Vagina (tissue), 2 donors: ENCODE measurements at places on chromosomes 1 and 21.

- no peak for DNase-seq
Measured at GRCh38 chr1:1075148-1075935, 1.2 kb upstream of the RNF223 start.

DNA sequence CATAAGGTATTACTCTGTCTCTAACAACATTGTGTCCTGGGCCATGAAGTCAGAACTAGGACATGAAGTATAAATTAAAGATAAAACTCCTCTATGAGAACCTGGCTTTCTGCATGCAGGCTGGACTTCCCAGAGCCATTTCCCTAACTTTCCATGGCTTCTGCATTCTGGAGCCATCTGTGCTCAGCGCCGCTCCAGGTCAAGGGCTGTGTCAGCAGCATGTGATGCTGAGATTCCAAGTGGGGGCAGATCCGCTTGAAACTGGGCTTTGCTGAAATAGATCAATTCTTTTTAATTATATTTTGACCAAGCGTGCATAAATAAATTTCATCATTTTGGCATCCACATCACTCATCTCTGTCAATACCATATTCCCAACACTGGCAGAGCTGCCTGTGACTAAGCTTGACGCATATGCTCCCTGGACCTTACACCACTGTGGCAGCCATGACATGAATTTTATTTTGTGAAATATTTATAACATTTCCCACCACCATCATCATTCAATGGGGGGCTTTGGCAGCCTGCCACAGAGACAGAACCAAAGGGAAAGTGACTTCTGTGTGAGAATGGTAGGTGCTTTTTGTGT, 110.4 kb upstream of the KCNK1 start:
- no peak for DNase-seq

- no peak for DNase-seq
Measured at GRCh38 chr1:8370046-8370881, 52.4 kb downstream of the SLC45A1 start.

- no peak for DNase-seq
Measured at GRCh38 chr21:25191141-25191540, 416.1 kb downstream of the MRPL39 start.

- DNase-seq = no peak
Measured at GRCh38 chr1:26697978-26698849, 2.4 kb downstream of the ARID1A start.

DNA sequence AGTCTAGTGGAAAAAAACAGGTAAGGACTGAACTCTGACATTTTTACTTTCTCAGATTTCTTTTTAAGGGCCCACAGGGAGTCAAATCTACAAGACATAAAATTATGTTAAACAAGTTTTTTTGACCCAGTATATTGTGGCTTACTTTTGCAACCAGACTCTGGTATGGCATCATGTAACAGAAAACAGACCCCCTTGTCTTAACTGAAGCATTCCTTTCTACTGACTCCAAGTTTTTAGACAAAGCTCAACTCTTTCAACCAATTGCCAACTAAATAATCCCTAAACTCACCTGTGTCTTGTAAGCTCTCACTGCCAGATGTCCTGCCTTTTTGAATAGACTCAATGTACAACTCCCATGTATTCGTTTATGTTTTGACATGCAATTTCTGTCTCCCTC, 64.3 kb downstream of the FASLG start:
- no peak for DNase-seq

- peak; percentile 98 for DNase-seq
Measured at GRCh38 chr21:26842974-26843932, 2.0 kb downstream of the ADAMTS1 start.
